NCI-H526 treated with DMSO at 0.1 percent for 48 hours (cell line): ENCODE measurements at places on chromosomes 3 and 15.

- DNase-seq: no peak
Observed at GRCh38 chr15:58682234-58682633, 67.3 kb downstream of the ADAM10 start.

- no peak for DNase-seq
Observed at GRCh38 chr3:58518291-58518789, 18.6 kb downstream of the ACOX2 start.

DNA sequence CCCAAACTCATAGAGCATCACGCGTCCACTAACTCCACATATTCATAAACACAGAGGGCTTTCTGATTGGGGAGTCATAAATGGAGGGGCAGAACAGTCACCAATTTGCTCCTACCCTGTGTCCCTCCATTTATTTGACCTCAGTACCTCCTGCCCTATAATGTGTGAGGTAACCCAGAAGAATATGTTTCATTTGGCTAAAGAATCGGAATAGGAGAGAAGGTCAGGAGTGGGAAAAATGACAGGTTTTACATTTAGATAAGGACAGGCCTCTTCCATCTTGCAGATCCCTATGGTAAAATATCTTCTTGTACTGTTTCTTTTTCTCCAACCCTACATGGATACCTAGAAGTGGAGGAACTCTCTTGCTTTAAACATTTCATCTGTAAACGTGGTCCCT lies 578.0 kb downstream of the TUSC7 start:
- DNase-seq: no peak

DNA sequence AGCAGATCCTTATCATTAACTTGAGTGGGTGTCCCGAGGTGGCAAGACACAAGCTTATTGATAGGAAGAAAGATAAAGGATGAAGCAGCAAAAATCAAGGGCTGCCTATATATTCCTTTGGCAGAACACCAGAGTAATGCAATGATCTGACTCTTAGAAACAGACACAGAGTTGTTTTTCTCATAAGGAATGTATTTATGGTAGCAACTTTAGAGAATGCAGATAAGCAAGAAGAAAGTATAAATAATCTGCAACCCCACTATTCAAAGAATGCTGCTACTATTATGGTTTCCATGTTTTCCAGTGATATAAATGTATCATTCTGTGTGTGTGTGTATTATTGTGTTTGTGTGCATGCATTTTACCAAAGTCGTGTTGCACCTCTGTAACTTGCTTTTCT lies 208.3 kb downstream of the THSD4 start:
- no peak for DNase-seq

GRCh38 chr3:192804502-192804901 lies 77.2 kb upstream of the FGF12 start:
- no peak for DNase-seq

DNA sequence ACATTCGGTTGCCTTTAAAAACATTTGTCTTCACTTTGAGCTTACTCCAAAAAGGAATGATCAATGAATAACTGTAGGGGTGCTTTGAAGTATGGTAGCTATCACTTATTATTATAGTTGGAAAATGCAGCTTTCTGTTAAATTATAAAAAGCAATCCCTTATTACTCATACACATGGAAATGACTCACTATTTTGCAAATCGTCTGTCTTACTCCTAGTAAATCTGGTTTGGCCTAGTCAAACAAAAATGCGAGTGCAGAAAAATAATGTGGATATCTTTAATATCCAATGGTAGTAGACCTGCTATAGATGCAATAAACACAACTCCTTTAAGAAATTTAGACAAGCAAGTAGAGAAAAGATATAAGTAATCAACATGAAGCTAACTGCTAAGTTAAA lies 112.5 kb downstream of the ZIC1 start:
- DNase-seq: no peak

DNA sequence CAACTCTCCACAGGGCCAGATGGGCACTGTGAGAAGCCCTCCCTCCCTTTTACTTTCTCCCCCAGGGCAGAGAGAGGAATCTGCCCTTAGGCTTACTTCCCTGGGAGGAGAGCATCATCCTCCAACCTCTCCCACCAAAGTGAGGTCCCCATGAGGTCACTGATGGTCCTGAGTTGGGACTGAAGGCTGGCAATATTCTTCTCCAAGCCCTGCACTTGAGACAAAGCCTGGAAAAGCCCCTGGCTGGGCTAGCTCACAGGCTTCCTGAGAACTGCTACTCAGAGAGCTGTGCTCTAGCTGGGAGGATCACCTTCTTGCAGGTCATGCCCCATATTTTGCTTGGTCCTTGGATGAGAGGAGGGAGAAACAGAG lies 110.0 kb upstream of the MEF2A start:
- DNase-seq: no peak

DNA sequence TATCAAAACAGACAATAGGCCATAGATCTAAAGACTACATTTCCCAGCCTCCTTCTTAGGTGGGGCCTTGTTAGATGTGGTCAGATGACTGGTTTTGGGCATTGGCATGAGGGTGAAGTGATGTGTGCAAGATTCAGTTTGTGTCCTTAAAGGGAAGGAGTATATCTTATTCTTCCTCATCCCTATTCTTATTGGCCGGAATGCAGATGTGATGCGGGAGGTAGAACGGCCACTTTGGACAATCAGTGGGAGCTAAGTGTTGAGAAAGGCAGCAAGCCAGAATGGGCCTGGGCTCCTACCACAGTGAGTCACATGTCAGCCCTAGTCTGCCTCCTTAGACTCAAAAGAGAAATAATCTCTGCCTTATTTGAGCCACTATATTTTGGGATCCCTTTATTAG lies 89.8 kb upstream of the MEX3B start:
- DNase-seq: no peak

GRCh38 chr3:27094721-27095120 lies 274.5 kb downstream of the NEK10 start:
- DNase-seq: no peak

GRCh38 chr3:124292329-124292728 lies 300.4 kb upstream of the ROPN1 start:
- no peak for DNase-seq

DNA sequence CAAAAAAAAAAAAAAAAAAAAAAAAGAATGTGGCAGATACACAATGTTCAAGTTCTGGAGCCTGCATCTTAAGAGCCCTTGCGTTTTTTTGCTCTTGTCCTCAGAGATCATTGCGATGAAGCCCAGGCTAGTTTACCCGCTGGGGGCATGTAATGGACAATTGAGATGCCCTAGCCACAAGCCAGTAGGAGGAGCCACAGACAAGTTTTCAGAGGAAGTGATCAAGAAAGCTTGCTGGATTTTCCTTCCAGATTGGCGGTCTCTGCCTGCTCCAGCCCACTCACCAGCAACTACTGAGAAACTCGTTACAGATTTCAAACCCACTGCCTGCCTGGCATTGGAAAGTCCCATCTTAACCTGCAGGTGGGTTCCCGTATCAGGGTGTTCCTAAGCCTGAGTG lies 192.1 kb upstream of the EOMES start:
- no peak for DNase-seq

DNA sequence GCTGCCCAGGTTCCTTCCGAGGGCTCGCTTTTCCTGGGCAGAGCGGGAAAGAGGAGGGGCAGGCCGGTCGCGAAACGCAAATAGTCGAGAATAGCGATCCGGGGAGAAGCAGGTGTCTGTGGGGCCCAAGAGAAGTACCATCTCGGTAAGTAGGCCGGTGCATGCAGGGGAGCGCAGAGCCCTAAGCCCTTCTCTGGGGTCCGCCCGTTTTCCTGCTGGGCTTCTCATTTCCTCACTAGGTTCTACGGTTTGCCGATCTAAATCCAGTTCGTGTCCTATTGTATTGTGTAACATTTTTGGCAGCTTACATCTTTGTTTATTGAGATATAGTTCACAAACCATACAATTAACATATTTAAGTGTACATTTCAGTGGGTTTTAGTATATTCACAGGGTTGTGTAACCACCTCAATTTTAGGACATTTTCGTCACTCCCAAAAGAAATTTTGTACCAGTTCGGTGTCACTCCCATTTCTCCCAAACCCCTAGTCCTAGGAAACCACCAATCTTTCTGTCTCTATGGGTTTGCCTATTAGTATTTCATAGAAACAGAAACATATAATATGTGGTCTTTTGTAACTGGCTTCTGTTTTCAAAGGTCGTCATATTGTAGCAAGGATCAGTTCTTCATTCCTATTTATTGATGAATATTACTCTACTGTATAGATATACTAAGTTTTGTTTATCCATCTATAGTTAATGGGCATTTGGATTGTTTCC lies 6.8 kb upstream of the TRIM69 start:
- peak; percentile 77 for DNase-seq

DNA sequence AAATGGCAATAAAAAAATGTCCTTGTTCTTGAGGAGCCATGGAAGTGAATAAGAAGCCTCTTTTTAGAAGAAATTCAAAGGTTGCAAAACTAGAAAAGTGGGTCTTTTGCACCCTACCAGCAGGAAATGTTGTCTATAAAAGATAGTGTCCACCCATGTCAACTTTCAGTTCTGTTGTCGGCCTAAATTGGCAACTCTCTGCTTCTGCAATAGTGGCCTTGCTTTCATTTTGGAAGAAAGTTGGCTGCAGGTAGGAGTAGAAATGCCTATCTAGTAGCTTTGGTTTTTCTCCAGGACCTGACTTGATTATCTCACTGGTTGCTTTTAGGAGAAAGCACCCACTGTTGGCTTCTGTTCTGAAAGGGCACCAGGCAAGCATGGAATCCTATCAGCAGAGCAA lies 85.4 kb downstream of the TMEM108 start:
- no peak for DNase-seq

- DNase-seq: no peak
Observed at GRCh38 chr15:75815811-75816719, 27.2 kb upstream of the UBE2Q2 start.

GRCh38 chr15:70517194-70517590 lies 246.2 kb downstream of the UACA start:
- DNase-seq: no peak

- DNase-seq: no peak
Observed at GRCh38 chr3:4356220-4356540, 53.0 kb downstream of the SETMAR start.

DNA sequence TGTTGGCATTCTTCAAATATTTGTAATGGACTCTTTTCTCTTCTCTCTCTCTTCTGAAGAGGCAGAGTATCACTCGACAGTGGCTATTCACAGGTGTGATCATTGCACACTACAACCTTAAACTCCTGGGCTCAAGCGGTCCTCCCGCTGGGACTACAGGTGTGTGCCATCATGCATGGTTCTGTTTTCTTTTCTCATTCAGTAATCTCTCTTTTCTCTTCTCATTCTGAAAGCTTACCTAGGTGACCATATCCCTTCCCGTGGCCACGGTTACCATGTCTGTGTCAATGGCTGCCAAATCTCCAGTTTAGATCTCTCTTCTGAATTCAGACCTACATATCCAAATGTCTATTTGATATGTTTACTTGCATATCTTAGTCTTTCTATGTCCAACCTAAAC lies 96.3 kb downstream of the SOX2 start:
- no peak for DNase-seq

DNA sequence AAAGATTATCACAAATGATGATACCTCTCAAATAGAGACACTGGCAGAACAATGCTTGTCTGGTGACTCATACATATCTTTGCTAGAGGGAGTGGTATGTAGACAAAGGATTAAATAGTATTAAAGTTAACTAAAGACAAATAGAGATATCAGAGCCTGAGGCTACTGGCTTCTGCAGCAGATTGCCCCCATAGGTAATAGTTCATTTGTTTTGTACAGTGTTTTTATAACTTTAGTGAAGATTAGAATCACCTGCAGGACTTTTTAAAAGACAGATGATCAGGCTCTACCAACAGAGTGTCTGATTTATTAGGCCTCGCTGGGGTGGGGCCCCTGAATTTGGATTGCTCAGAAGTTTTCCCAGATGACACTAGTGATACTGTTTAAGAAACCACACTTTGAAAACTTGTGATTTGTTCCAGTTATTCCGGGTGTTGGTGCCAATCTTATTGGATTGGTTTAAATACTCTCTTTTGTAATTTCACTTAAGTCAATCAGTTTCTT lies 96.4 kb downstream of the NAALADL2 start:
- no peak for DNase-seq

DNA sequence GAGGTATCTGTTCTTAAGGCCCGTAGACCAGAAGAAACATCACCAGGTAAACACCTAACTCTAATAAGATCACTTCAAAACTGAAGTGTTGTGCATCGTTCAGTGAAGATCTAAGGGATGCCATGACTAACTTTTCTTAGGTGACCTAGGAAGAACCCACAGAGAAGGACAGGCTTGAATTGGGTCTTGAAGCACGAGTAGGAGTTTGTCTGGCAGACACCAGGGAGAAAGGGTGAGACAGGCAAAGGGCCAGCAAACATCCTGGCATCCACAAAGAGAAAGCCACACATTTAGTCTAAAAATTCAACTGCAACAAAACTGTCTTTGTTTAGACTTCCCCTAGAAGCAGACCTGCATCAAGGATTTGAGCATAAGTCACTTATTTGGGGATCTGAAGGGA lies 15.5 kb upstream of the CMTM8 start:
- DNase-seq: no peak

DNA sequence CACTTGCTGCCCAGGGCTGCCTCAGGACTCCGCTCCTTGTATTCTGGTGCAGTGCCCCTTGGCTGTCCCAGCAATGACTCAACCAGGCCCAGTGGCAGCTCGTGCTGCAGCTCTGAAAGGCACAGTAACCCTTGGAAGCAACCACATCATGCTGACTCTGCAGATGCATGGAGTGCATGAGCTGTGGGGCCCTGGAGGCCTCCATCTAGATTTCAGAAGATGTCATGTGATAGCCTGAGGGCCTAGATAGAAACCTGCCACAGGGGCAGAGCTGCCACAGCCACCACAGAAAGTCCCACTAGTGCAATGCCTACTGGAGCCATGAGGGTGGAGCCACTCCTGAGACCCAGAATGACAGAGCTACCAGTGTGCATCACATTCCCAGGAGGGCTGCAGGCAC lies 117.1 kb upstream of the SMAD3 start:
- no peak for DNase-seq

GRCh38 chr3:195001961-195002861 lies 268.7 kb downstream of the XXYLT1 start:
- peak; percentile 93 for DNase-seq

DNA sequence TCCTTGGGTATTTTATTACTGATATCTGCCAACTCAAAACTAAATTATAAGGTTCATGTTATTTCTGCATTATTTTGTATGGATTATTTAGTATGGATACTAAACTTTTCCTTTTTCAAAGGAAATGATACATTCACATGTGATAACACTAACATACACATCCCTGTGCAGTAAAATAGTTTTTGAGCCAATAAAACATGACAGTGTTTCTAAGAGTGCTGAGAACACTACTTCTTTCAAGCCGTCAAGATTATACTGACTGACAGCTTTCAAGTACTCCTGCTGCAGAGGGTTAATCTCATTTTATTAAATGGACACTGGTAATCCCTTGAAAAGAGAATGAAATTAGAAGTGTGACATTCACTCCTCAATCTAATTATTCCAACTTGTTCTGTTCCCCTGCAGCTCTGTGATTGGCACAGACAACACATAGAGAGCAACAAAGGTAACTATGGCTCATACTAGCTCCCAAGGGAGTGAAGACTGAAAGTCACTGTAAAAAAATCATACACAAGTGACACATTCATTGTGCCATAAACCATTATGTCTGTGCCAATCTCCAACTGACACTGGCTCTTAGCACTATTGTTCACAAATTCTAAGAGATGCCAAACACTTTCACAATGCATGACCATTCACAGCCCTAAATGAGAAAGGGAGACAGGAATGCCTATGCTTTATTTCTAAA lies 468.6 kb downstream of the SHQ1 start:
- no peak for DNase-seq

GRCh38 chr3:43581343-43581742 lies 40.5 kb downstream of the ANO10 start:
- DNase-seq: no peak
